Stimulated activated CD4-positive, alpha-beta T cell treated with anti-CD3 and anti-CD28 coated beads, Interleukin-1b, Interleukin-23, amount 100 ng/mL, for 1 hour (primary cell): ENCODE measurements at places on chromosomes 5 and 9.

- no peak for DNase-seq
Observed at GRCh38 chr9:85730916-85731630, 10.7 kb downstream of the AGTPBP1 start.

DNA sequence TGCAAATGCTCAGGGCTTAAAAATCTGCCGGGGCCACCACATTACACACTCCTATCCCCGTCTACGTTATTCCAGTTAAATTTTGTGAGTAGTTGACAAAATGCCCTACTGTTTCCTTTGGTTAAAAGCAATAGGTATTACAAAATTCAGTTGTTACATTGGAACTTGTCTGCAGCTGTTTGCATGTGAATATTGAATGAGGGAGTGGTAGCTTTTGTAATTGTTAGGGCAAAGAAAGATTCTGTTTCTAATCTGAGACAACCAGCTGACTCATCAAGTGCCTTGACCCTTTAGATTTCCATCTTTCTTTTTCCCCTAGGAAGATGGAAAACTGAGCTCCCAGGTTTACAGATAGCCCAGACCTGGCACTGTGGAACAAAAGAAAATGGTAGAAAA lies 30.2 kb downstream of the MAML1 start:
- DNase-seq = no peak

GRCh38 chr5:91382530-91383026 lies 539 bp downstream of the ARRDC3 start:
- DNase-seq = no peak

GRCh38 chr9:133740911-133741310 lies 2.8 kb upstream of the SARDH start:
- DNase-seq = no peak

DNA sequence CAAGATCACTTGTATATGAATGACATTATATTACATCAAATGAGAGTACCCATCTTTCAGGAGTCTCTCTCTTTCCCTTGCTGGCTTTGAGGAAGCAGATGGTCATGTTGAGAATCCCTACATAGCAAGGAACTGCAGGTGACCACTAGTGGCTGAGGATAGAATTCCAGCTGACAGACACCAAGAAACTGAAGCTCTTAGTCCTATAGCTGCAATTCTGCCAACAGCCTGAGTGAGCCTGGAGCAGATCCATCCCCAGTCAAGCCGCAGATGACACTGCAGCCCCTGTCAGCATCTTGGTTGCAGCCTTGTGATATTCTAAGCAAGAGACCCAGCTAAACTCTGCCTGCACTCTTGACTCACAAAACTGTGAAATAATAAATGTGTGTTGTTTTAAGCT lies 531.5 kb downstream of the CSNK1G3 start:
- DNase-seq = no peak

GRCh38 chr9:136372561-136373299 lies 739 bp downstream of the CARD9 start:
- no peak for DNase-seq

DNA sequence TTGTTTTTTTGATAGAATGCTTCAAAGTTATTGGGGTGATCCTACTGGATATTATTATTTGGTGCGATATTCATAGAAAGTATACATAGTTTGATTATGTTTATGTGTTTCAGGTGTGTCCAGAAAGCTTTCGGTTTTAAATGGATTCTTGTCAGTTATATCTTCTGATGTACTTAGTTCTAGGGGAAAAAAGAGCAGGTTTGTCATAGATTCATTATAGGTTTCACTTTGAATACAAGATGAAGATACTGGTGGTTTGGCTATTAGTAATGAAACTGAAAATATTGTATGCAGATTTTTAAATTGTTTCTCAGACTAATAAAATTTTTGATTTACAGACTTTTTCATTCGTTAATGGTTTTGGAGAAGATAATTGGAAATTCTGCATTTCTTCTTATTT lies 98.9 kb downstream of the MAN2A1 start:
- DNase-seq = no peak

- no peak for DNase-seq
Observed at GRCh38 chr9:132040808-132041207, 38.9 kb downstream of the MED27 start.

DNA sequence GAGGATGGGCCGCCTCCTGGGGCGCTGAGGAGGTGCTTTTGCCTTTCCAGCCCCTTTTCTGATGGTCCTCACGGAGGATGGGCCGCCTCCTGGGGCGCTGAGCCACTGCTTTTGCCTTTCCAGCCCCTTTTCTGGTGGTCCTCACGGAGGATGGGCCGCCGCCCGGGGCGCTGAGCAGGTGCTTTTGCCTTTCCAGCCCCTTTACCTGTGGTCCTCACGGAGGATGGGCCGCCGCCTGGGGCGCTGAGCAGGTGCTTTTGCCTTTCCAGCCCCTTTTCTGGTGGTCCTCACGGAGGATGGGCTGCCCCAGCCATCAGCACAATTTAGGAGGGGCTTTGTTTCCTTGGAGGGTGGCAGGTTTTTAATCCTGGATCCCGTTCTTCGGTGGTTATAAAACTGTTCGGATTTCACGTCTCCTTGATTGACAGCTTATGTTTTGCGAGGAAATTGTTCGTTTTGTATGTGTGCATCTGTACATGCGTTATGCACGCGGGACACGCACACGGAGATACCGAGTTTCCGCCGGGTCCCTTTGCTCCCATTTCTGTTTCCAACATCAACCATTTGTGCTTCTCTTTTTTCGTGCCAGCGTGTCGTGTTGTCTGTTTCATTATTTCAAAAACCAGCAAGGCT lies 34.7 kb upstream of the SLC9A3 start:
- DNase-seq = no peak

DNA sequence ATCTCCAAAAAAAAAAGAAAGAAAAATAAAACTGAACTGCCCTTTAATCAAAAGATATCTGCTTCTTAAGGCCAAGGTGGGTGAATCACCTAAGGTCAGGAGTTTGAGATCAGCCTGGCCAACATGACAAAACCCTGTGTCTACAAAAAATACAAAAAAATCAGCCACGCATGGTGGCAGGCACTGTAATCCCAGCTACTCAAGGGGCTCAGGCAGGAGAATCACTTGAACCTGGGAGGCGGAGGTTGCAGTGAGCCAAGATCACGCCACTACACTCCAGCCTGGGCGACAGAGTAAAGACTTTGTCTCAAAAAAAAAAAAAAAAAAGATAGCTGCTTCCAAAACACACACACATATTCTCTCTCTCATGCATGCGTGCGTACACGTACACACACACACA lies 17.8 kb downstream of the SCAI start:
- DNase-seq = no peak
